ENCODE measurements at places on chromosomes 1 and 21. TPM values are rescaled to one million over a fixed set of nuclear protein-coding genes. Genes with fewer than 3 reads are reported as not detected.

GRCh38 chr1:84701376-84701775, 11.1 kb upstream of the SSX2IP start:
- no peak for DNase-seq

DNA sequence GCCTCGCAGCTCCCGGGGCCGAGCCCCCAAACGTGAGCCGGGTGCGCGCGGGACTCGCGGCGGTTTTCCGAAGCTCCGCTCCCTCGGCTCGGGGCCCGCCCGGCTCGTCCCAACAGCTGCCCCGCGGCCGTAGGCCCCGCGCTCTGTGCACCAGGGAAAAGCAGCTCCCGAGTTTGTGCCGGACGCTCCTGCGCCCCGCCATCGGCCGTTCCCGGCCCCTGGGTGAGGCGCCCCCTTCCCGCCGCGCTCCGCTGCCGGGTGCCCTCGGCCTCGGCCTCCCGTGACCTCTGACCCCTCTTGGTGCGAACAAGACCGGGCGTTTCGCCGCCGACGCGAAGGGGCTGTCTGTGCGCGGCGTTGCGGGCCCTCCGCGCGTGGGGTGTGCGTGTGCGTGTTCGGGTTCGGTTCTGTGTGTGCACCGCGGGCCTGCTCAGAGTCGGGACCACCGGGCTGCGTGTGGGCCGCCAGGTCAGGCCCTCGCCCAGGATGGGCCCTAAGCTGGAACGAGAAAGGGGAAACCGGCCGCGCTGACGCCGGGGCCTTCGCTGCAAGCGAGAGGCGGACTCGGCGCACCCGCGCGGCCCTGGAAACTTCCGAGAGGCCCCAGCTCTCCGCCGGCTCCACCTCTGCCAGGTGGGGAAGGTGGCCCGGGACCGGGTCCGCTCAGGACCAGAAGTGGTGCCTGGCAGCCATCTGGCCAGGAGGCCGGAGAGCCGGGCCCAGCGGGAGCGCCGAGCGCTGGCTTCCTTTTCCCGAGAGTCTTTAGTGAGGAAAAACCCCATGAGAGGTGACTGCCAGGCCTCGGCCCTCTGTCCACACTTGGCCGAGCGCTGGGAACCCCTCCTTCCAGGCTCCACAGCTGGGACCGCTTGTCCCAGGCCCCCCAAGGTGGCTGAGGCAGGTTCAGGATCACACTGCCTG, 1.9 kb downstream of the PRDM16 start:
- no peak for DNase-seq

DNA sequence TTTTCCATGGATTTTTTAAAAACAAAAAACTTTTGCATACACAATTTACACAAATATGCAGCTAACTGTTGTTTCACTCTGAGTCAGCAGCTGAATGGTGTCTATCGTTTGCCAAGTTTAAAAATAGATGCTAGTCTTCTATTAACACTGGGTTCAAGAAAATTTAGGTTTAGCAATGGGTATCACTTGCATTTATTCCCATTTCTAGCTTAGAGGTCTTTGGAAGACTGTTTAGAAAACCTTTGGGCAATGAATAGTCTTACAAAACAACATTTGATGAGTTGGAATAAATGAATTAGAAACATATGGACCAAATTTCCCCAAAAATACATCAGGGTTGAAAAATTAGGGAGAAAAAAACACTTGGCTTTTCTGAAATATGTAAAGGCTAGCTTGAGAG, 165.8 kb downstream of the LYPLAL1 start:
- DNase-seq, result no peak

The HSD3B2 gene
- not detected for total RNA-seq

DNA sequence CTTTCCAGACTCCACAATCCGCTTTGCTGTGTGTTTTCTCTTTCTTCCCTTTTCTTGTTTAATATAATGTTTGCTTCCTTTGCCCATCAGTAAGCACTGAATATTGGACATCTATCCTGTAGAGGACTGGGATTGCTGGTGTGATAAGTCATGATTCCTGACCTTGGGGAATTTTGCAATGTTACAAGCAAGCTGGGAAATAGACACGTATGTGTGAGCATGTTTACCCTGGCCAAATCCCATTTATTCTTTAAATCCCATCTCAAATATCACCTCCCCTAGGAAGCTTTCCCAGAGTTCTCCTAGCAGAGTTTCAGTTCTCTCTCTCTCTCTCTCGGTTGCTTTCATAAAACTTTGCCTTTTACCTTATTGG, 155.3 kb downstream of the ROR1 start:
- no peak for DNase-seq

GRCh38 chr1:220734571-220735326, 13.4 kb upstream of the MTARC2 start:
- no peak for DNase-seq

- DNase-seq, result no peak
Measured at GRCh38 chr1:95829556-95829955, 595.5 kb downstream of the RWDD3 start.

The SLC45A3 gene
- 2.4 TPM for total RNA-seq

The ITLN2 gene
- total RNA-seq, result 30.3 TPM

GRCh38 chr1:78743626-78744025, 94.0 kb downstream of the IFI44 start:
- DNase-seq, result no peak

DNA sequence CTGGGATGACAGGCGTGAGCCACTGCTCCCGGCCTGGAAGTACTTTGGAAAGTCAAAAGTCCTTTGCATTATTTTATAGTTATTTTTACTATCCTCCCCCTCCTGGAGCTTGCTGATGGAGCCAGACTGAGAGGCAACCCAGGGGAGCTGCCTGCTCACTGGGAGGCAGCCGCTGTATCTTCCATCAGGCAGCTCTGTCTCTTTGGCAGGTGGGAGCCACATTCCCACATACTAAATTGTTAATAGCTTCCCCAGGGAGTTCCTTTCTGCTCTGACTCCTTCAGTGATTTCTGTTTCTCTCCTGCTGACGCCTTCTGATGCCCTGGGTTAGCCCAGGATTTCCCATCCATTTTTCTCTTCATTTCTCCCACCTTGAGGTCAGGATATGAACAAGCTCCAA, 4.9 kb upstream of the OPRD1 start:
- no peak for DNase-seq

- no peak for DNase-seq
Measured at GRCh38 chr1:172882791-172883386, 167.9 kb downstream of the TNFSF18 start.

The FAM78B gene
- 1.1 TPM for total RNA-seq

DNA sequence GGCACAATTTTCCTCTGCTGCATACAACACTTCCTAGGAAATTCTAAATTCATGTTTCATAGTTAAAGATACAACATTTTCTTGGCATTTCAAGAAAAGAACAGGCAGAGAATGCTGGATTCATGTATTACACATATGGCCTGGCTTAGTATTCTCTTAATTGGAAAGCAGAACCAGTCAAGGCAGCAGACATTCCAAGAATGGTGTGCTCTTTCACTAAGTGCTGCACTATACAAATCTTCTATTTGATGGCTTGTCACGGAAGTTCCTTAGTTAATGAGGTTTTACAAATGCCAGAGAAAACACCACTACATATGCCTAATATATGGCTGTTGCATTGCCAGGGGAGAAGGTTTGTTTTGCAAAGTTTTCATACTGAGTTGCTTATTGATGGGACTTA, 80.8 kb upstream of the DYNLT5 start:
- DNase-seq, result no peak

DNA sequence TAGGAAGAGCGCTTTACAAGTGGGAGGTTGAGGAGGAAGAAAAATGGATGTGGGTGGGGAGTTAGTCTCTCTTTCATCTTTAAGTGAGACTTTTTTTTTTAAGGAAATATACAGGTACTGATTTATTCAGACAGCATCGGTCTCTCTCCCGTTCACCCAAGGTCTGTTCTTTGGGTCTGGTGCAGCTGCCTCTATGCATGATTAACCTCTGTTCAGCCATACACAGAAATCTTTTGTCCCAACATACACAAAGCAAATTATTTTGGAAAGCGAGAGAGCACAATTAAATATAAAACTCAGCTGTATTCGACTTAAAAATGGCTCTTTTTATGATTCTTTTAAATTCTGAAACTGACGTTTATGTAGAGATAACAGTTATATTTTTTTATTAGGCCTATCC, 11.0 kb downstream of the PROX1 start:
- DNase-seq, result no peak

The PRDM16 gene
- total RNA-seq, result 2.8 TPM

GRCh38 chr1:175804561-175804960, 61.2 kb upstream of the TNR start:
- DNase-seq, result no peak

Measured in omental fat pad (tissue), 4 donors.